G401 (cell line): ENCODE measurements at places on chromosomes 11 and 22.
A peak's percentile ranks its signal among the peaks of the same experiment; 100 is the strongest.

- DNase-seq = no peak
Measured at GRCh38 chr11:124724979-124725718, 14.6 kb upstream of the NRGN start.

DNA sequence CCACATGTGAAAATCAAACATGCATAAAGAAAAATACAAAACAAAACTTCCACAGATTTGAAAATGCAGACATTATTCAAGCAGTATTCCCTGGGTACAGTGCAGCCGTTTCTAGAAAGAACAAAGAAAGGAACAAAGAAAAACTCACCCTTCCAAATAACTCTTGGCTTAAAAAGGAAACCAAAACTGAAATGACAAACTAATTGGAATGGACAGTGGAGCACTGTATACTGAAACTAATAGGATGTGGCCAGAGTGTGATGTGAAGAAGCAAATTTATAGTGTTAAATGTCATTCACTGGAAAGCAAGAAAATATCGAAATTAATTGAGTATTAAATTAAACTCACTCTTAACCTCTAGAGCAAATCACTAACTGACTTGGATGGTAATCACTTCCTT, 55.4 kb downstream of the QSER1 start:
- no peak for DNase-seq

DNA sequence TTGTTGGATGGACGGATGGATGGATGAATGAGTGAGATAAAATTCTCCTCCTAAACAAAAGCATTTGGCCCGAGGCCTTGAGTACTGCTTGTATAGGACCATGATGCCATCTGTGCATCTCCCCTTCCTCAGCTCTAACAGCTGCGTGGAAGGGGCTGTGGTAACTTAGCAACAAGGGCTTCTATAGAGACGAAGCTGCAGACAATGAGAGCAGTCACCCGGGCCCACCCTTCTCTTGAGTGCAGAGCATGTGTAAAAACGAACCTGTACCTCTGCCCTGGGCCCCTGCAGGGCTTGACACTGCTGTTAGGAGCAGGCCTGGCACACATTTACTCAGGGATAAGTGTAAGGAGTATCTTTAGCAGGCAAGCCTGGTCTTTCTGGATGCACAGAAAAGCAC, 391.5 kb downstream of the CADM1 start:
- DNase-seq = no peak

DNA sequence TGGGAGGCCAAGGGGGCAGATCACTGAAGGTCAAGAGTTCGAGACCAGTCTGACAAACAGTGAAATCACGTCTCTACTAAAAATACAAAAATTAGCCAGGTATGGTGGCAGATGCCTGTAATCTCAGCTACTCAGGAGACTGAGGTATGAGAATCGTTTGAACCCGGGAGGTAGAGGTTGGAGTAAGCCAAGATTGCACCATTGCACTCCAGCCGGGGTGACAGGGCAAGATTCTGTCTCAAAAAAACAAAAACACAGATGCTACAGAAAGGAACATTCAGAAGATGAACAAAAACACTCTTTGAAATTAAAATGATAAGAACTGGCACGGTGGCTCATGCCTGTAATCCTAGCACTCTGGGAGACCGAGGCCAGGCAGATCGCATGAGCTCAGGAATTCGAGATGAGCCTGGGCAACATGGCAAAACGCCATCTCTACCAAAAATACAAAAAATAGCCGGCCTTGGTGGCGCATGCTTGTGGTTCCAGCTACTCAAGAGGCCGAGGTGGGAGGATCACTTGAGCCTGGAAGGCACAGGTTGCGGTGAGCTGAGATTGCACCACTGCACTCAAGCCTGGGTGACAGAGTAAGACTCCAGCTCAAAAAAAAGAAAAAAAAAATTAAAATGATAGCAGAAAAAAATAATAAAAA, 8.5 kb downstream of the RAB6A start:
- peak; percentile 64 for DNase-seq

DNA sequence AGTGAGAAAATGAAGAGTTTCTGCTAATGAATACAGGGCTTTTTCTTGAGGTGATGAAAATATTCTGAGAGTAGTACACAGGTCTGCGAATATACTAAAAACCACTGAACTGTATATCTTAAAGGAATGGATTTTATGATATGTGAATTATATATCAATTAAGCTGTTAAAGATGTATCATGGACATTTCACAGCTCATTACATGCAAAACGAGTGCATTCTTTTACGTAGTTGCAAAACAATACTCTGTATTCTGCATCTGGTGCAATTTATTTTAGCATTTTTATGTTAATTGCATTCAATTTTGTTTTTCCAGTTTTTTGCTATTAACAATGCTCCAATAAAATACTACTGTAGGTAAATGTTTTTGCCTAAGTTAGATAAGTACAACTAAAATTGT, 411.6 kb downstream of the DYNC2H1 start:
- no peak for DNase-seq

GRCh38 chr11:130431801-130432200, 3.4 kb upstream of the ADAMTS8 start:
- DNase-seq = no peak

- no peak for DNase-seq
Measured at GRCh38 chr22:50697667-50698506, 25.3 kb downstream of the SHANK3 start.

DNA sequence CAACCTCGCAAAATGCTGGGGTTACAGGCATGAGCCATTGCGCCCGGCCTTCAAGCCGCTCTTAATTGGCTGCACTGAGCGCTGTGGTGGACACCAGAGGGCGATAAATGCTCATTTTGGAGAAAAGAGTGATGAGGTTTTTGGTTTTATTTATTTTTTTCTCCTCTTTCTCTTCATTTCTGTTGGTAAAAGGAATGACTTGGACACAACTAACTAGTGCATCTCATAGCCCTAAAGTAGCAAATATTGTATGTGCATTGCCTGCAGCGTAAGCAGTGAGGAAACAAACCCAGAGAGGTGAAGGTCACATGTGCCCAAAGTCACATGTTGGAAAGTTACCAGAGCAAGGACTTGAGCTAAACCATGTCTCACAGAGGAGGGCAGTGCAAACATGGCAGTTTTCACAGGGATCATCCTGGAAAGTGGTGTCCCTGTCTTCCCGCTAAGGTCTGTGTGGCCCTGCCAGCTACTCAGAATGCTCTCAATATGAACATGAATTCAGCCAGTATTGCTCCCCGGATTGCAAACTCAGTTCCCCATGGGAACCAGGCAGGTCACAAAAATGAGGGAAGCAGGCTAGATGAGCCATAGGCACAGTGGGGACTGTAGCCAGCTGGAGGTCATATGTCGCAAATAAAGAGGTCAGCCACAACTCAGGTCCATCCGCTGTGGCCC, 8.6 kb upstream of the CD82 start:
- peak; percentile 80 for DNase-seq

GRCh38 chr11:131748151-131749050, 378.0 kb downstream of the NTM start:
- peak; percentile 93 for DNase-seq

DNA sequence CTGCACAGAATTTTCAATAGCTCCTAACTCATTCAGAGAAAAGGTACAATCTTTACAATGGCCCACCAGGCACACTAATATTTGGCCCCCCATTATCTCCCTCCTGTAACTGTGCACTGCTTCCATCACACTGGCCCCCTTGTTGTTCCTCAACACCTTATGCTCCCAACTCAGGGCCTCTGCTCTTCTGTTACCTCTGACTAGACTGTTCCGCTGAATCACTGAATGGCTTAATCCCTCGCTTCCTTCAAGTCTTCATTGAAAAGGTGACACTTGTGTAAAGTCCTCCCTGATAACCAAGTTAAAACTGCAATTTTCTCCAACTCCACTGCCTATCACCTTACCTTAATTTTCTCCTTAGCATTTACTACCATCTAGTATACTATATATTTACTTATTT, 21.8 kb downstream of the PIK3C2A start:
- DNase-seq = no peak

DNA sequence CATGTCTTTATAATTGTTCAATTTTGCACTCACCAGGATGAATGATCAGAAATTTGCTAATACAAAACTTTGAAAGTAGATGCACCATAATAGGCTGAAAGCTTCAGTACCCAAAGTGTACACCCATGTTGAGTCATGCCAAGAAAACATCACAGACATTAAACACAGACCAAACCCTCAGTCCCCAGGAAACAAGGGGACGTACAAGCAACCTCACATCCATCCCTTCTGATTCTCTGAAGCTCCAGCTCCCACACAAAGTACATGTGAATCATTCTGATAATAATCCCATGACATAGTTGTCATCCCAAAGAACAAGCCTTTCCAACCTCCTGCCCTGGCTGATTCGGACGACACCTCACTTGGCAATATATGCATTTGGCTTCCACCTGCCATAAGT, 183.8 kb downstream of the SNX19 start:
- no peak for DNase-seq

DNA sequence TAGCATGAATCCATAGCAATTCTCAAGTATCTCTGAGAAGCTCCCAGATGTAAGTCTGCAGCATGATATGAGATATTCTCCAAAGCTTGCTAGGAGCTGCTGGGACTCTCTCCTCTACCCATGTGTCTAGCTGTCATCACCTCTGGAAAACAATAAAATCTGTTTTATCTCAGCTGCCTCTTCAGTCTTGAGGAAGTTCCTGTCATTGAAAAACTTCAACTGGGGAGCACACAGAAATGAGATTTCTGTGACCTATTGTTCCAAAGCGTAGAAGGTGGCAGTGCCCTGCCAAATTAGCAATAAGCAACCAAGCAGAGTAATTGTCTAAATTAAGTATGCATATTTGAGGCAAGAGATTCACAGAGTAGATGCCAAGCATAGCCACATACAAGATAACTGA, 1380.6 kb upstream of the RAG2 start:
- no peak for DNase-seq

- no peak for DNase-seq
Measured at GRCh38 chr11:118639899-118640298, 32.5 kb downstream of the PHLDB1 start.

- no peak for DNase-seq
Measured at GRCh38 chr22:31075961-31076360, 5.2 kb upstream of the SMTN start.

DNA sequence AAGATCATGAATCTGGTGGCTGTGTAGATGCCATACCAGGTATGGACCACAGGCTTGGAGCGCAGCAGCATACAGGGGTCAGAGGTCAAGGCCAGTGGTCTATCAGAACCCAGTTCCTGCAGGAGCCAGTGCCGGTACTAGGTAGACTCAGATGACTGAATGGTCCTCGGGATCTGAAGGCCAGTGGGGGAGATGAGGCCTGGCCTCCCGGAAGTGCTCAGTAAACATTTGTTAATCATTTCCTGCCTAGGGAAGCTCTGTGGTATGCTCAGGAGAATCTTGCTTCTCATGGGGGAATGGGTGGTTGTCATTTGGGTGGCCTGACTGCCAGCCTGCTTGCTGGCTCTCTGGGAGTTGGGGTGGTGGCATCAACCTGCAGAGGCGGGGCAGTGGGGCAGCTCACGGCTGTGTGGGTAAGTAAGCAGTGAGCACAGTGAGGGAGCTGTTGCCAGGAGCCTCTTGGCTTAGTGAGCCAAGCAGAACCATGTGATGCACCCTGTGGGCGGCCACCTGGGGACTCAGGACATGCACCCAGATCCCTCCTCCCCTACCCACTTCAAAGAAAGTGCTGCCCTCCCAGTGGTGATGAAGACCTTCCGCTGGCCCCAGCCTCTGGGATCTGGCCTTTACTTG, 33.0 kb downstream of the PTPRJ start:
- no peak for DNase-seq

- DNase-seq = no peak
Measured at GRCh38 chr11:8613036-8613435, 19.0 kb upstream of the STK33 start.

- DNase-seq = no peak
Measured at GRCh38 chr22:50016988-50017700, 4.6 kb upstream of the IL17REL start.

- no peak for DNase-seq
Measured at GRCh38 chr11:112724496-112724790, 236.8 kb upstream of the NCAM1 start.

DNA sequence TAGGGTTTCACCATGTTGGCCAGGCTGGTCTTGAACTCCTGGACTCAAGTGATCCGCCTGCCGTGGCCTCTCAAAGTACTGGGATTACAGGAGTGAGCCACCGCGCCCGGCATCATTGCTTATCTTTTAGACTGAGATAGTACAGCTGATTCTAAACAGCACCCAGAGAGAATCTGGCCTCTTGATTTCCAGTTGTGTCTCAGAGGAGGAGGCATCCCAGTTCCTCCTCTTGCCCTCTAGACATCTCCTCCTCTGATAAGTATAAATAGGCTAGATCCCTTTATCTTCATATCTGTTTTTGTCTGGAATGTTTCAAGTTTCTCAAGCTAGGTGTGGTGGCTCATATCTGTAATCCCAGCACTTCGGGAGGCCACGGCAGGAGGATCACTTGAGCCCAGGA, 7.0 kb downstream of the MARK2 start:
- no peak for DNase-seq

DNA sequence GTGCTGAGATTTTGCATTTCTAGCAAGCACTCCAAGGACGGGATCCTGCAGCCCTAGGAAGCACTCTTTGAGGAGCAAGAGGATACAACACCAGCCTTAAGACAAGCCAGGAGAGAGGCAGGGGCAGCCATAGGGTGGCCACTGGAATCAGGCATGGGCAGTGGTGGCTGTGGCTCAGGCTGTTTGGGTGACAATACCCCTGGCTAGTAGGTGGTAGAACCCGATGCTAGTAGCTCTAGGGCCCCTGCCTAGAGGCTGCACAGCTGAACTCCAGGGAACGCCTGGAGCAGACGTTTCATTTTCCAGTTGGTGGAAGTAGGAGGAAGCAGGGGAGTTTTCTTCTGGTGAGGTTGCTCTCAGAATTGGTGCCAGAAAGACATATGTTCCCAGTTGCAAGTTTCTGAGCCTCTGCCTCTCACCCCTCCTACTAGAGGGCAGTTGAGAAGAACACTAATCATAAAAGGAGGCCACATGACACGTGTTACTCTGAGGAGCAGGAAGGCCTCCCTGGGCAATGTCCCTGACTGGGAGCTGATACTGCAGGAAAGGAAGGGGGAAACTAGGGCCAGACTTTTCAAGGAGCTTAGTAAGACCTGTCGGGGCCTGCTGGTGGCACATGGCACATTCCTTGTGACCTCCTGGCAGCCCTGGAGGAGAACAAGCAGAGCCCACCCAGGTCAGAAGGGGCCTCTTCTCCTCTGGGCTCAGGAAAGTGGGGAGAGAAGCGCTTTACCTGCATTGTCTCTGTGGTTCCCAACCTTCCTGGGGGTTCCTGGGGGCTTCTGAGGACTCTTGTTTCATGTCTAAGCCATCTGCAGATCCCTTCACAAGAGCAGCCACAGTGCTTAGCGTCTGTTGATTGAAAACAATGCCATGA, 56.6 kb upstream of the DRD2 start:
- DNase-seq = no peak

DNA sequence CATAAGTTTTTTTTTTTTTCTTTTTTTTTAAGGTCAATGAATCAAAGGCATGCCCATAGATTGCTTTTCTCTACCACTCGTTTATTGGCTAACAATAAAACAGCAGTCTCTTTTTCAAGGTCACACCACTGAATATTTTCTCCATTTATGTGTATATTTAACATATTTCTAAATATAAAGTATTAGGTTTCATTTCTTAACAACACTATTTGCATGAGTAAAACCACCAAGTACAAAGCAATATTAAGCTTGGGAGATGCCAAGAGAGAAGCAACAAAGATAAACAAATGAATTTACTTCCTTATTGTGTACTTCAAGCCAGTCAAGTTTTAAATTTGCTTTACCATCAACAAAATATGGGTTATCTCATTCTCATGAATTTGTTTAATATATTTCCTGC, 708.9 kb upstream of the CCDC179 start:
- no peak for DNase-seq

GRCh38 chr22:20750461-20751184, 23.3 kb upstream of the SERPIND1 start:
- peak; percentile 61 for DNase-seq

- DNase-seq = no peak
Measured at GRCh38 chr11:121711939-121712338, 259.2 kb upstream of the SORL1-AS1 start.
